RPMI7951 (cell line): ENCODE measurements at places on chromosomes 4 and X. TPM values are rescaled to one million over a fixed set of nuclear protein-coding genes. Genes with fewer than 3 reads are reported as not detected.

DNA sequence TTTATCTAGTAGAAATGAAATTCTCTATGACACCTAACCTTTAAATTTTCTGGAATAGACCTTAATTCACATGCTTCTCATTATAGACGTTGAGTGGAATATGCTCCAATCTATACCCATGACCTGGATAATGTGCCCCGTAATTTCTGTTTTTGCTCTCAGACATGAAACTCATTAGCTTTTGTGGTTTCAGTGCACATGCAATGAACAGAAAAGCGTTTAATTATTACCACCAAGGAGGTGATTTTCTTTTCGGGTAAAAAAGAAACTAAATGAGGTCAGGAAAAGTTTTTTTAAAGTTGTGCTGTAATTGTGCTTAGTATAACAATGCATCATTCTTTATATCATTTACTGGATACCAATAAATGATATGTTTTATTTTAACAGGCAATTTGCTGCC is 1703.9 kb upstream of the TENM3 start:
- DNase-seq: no peak

GRCh38 chrX:16394290-16394689 is 227.0 kb downstream of the MAGEB17 start:
- no peak for DNase-seq

GRCh38 chrX:125132274-125132673 is 187.4 kb upstream of the TEX13C start:
- no peak for DNase-seq

DNA sequence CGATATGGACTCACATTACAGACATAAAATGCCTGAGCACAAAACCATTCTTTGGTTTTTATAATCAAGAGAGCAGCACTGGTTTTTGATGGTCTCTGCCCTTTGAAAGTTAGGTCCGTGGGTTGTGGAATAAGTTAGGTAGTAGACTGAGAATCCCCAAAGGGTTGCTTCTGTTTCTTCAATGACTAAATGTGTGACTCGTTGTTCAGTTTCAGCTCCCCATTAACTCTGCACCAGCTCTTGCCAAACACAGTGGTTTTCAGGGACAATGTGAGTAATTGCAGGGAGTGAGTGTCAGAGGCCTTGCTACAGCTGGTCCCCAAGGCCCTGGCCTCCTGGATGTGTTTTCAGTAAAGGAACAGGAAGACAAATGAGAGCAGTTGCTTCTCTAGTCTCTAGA is 24.8 kb downstream of the SMIM20 start:
- peak; percentile 76 for DNase-seq

GRCh38 chr4:173152104-173152503 is 16.5 kb upstream of the GALNT7 start:
- no peak for DNase-seq

- peak; percentile 9 for DNase-seq
Observed at GRCh38 chr4:86367577-86367976, 7.7 kb upstream of the MAPK10 start.

DNA sequence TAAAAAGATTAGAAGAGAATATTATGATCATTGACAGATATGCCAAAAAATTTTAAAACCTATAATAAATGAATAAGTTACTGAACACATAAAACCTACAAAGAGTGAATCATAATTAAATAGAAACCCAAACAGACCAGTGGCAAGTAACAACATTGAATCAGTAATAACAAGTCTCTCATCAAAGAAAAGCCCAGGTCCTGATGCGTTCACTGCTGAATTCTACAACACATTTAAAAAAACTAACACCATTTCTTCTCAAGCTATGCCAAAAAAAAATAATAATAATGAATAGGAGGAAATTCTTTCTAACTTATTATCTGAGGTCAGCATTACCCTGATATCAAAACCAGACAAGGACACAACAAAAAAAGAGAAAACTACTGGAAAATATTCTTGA is 30.6 kb downstream of the ACTRT1 start:
- DNase-seq: no peak

- DNase-seq: no peak
Observed at GRCh38 chr4:76407440-76408119, 13.4 kb downstream of the CCDC158 start.

GRCh38 chr4:152971053-152971452 is 34.9 kb downstream of the FHDC1 start:
- no peak for DNase-seq

- peak; percentile 56 for DNase-seq
Observed at GRCh38 chr4:26238778-26239679, 81.8 kb upstream of the RBPJ start.

DNA sequence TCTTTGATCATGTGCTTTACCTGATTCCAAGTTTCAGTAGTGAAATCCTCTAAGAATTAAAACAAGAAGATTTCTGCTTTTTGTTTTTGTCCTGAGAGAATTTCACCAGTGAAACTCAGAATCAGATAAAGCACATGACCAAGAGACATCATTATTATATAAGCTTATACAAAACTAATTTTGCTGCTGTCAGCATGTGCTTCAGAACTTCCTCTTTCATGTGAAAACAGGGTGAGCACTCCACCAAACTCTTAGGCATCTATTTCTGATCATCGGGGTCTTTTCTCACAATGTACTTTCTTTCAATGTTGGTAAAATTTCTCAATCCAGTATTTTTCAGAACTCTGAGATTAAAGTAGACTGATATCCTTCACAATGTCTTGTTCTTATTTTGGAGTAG is 152.1 kb downstream of the SLC39A8 start:
- DNase-seq: no peak

GRCh38 chr4:115119804-115120352 is 6.5 kb upstream of the NDST4 start:
- no peak for DNase-seq

DNA sequence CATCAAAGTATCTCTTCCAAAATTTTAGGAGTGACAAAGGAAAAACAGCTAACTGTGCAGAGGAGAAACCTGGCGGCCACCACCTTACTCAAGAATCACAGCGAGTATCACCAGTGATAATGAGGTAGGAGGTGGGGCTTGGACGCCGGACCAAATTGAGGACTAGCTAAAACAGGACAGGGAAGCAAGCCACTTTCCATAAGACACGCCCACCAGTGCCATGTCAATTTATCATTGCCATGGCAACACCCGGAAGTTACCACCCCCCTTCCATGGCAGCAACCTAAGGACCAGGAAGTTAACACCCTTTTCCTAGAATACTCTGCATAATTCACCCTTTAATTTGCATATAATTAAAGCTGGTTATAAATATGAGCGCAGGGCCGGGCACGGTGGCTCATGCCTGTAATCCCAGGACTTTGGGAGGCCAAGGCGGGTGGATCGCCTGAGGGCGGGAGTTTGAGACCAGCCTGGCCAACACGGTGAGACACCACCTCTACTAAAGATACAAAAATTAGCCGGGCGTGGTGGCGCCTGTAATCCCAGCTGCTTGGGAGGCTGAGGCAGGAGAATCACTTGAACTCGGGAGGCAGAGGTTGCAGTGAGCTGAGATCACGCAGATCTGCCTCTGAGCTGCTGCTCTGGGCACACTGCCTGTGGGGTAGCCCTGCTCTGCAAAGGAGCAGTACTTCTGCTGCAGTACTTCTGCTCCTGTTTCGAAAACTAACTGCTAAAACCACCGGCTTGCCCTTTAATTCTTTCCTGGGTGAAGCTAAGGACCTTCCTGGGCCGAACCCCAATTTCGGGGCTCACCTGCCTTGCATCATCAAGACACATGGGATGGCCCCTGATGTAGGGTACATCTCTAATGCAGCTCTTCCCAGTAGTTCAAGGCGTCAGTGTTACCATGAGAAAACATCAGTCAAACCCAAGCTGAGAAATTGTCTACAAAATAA is 116.7 kb downstream of the HMX1 start:
- no peak for DNase-seq

GRCh38 chrX:44451056-44451455 is 91.6 kb downstream of the FUNDC1 start:
- no peak for DNase-seq

- no peak for DNase-seq
Observed at GRCh38 chrX:151176231-151176750, at the start of gene GPR50. GPR50 (plus strand) TSS chrX:151176584; CDS start chrX:151176722, 138 bp downstream.

DNA sequence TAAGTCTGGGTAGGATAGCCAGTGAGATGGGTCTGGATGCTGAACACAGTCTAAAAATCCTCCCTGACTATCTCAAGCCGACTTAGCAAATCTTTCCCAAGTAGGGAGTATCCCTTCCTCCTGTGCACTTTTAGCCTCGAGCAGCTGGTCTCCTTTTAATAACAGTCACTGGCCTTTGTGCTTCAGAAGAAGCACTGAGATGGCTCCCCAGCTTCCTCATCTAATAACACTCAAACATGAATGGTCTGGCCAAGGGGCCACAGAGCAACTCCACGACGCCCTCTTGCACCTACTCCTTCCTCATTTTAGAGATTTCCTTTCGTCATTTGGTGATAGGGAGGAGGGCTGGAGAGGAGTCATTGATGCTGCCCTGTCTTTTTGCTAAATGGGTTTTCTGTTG is 78.8 kb upstream of the TMEM150C start:
- no peak for DNase-seq

DNA sequence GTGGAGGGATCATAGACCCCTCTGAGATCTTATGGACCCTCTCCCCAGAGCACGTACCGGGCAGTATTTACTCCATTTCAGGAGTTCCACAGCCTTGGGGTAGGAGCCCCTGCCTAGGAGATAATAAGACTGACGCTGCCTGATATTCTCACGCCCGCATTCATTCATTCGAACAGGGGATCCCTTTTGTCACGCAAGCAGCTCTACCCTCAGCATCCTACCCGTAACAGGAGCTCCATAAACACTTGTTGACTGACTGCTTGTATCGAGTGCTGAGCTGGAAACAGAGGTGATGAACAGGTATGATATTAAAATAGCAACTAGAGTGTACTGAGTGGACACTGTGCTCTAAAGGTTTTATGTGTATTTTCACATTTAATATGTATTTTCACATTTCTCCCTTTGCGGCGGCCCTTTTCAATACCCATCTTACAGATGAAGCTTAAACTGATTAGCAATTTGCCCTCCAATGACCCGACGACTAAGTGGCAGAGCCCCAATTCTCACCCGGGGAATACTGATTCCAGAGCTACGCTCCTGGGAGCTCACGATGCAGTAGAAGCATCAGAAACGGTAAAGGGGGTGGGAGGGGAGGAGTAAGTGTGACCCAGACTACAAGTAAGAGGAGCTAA is 888 bp downstream of the RAB28 start:
- peak; percentile 24 for DNase-seq

DNA sequence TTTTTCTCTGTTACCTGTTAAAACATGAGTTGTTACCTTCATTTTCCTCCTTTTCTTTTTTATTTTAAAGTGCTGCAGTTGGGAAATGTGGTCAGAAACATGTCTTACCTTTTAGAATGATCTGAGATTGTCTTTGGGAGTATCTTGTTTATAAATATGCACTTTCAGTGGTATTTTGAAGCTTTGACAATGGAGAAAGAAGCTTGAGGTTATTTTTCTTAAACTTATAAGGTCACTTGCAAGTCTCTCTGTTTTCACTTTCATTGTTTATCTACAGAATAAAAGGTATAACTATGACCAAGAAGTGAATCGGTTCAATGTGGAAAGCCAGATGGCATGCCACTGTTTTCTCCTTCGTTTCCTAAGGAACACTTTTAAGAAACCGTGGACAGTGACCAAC is 167.5 kb upstream of the SLC7A11 start:
- DNase-seq: no peak

GRCh38 chr4:24965627-24966026 is 52.8 kb upstream of the CCDC149 start:
- no peak for DNase-seq

DNA sequence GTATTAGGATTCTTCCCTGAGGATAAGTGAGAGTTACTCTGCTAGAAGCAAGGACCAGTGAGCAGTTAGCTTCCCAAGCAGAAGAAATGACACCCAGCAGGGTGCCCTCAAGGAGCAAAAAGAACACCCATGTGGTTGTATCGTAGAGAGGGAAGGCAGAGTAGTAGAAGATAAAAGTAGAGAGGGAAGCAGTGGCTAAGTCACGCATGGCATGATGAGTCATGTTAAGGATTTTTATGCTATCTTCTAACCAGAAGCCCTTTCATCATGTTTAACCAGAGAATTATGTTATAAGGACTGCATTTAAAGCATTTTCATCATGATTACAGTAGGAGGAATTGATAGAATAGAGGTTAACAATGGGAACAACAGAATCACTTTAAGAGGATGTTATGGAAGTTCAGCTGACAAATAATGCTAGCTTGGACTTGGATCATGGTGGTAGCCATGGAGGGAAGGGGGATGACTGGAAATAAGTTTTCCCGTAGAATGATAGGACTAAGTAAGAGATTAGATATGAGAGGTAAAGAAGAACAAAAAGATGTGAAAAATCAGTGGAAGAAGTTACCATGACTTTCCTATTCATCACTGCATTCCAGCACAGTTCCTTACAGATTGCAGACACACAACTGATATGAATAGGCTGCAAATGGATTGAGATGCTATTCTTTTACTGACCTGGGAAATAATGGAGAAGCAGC is 383.5 kb upstream of the INTU start:
- peak; percentile 71 for DNase-seq

DNA sequence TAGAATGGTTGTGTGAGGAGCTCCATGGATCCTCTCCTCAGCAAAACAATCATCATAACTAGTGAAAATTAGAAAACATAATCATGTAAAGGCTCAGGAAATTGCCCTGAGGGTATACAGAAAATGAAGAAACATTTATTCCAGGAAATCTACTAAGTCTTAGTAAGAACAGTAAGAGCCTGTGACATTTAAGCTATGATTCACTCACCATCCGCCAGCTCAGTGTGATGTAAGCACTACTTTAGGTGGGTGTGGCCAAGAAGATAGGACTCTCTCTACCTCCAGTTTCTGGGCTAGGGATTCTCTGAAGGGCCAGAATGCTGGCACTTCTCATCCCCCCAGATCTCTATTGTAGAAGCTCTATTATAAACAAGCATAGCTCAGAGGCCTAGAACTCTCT is 147.5 kb downstream of the DLG3 start:
- DNase-seq: peak; percentile 79

DNA sequence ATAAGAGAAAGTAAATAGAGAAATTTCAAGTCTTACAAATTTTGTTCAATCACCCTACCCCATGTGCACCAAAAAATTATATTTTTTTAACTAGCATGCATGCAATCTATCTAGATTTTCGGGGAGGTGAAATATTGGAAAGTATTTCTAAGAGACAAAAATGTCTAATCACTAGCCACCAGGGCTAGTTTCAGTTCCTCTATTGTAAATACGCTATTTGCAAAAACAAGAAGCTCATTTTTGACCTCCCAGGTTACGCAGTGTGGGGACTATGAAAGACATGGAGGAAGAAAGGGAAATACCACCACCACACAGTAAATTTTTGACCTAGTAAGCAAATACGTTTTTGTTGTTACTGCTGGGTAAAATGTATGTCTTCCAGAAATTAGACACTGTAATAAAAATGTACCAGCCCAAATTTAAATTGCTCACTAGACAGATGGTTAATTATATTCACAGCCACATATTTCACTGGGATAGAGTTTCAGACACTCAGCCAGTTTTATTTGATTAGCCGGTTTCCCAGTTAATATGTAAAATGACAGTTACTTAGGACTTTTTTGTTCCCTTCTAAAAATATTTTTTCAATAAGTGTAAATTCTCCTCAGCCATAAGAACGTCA is 2.2 kb downstream of the NEXMIF start:
- no peak for DNase-seq

GRCh38 chrX:13752646-13753045 is 18.1 kb downstream of the OFD1 start:
- DNase-seq: no peak

PABPC5 gene
- 2.1 and 3.4 TPM in 2 replicates for total RNA-seq

TCEAL2 gene
- not detected in 2 replicates for total RNA-seq

STK32B gene
- 11.7 and 13.7 TPM in 2 replicates for total RNA-seq

SAGE1 gene
- under 0.01 and 0.10 TPM in 2 replicates for total RNA-seq

MSX1 gene
- 6.4 and 7.6 TPM in 2 replicates for total RNA-seq

SMARCA1 gene
- total RNA-seq: 31.3 and 39.3 TPM in 2 replicates

PLP1 gene
- total RNA-seq: 3.1 and 3.3 TPM in 2 replicates

SPANXA1 gene
- total RNA-seq: 3.8 and 69.2 TPM in 2 replicates

SUPT20HL2 gene
- total RNA-seq: 0.24 TPM in 1 of 2 replicates, not detected in the other

SLC25A43 gene
- total RNA-seq: 20.5 and 22.5 TPM in 2 replicates

ATG4A gene
- total RNA-seq: 11.7 and 14.9 TPM in 2 replicates
